ENCODE measurements at places on chromosomes 12 and 14.

GRCh38 chr12:127579446-127579845, 687.5 kb upstream of the TMEM132C start:
- no peak for DNase-seq

DNA sequence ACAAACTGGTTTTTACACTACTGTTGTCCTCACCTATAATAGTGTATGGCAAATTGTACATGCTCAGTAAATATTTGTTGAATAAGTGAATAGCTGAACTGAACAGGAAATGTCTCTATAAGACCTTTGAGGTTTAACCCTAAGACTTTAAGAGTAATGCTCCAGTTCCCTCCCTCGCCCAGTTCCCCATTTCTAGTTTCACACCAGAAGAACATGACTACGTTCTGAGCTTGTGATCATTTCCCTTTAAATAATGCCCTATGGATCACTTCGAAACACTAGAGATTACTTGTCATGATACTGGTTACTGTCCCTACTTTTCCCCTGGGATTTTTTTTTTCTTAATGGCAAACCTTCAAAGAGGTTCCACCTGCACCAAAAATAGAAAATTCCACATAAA, 69.3 kb downstream of the PRKD1 start:
- no peak for DNase-seq

DNA sequence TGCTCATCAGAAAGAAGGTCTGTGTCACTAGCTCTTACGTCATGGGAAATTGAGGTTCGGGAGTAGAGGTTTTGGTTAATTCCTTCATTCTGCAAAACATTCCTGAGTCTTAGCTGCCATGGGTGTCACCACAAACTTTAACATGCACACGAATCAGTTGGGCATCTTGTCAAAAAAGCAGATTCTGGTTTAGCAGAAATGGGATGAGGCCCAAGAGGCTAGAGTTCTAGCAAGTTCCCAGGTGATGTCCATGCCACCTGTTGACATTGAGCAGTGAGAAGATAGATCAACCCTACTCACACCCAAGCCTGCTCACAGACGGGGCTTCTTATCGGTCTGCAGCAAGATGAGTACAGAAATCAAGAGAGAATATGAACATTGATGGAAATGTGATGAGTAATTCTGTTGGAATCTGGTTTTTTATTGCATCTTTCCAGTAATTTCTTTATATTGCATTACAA, 11.7 kb upstream of the RIN3 start:
- DNase-seq: no peak

DNA sequence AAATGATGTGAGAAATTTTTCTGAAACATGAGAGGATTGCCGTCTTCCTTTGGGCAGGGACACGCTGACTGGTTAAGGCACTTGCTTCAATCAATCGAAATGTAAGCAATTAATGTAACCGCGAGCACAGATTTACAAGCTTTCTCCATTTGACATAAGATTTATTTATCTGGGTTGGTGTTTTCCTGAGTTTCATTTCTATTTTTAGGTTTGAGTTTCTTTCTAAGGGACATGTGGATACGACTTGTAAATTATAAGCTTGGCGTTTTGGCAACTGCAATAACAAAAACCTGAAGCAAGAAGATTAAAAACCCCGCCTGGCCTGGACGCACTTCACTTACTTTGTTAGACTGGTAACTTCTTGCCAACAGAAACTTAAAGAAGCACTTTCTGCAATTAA, 20.3 kb upstream of the SINHCAF start:
- no peak for DNase-seq

DNA sequence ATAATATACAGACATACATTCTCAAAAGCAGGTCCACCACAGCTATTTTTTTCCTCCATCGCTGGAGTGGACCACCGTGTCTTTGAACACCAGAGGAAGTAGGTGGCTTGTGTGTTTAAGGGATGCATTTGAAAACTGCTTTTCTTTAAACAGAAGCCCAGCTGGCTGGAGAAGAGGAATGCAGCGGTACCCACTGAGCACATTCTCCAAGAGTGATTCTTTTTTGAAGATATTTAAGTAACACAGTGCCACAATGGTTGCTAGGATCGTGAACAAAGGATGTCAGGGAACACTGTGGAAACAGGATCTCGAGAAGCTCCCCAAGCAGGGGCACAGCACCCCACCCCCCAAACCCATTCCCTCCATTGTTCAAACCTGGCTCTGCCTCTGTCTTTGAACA, 286.6 kb upstream of the PWP1 start:
- DNase-seq: no peak

DNA sequence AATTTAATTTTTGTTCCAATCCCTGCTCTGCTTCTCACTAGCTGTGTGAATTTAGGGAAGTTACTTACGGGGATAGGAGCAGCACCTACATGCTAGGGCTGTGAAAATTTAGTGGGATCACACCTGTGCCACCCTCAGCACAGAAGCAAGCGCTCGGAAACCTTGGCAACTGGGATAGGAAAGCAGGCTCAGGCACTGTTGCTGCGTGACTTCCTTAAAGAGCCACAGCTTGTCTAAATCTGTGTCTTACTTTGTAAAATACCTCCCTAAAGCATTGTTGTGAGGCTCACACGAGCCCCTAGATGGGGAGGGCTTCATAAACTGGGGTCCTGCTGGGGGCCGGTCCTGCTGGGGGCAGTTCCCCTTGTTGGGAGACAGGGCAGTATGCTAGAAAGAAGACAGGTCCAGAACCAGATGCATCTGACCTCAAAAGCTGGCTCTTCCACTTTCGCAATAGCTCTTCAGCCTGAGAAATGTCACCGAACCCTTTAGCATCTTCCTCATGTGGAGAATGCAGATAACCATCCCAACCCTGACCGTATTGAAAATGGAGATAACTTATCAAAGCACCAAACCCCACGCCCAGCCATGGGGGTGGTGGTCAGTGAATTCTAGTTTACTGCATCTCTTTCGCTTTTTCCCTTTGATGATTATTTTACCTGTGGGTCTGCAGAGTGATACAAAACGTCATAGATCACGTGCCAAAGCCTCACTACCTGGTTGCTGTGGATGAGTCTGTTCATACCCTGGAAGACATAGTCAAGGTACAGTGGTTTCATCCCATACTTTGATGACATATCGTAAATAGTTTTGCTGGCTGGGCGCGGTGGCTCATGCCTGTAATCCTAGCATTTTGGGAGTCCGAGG, 54.1 kb downstream of the AK7 start:
- no peak for DNase-seq

DNA sequence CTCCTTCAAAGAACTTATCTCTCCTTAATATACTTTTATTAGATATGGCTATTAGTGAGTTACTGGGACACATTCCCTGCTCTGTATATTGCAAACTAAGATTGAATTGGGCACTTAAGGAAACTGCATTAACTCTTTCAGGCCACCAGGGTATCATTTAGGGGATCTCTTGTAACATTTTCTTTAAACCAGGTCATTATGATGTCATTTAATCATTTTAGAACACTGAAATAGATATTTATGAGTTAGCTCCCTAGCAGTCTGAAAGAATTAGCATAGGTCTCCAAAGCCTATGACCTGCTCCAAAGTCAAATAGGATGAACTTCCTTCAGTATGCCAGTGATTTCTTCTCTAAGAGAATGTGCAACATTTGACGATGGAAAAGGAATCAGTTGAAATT, 506.9 kb downstream of the FOXG1 start:
- DNase-seq: no peak

DNA sequence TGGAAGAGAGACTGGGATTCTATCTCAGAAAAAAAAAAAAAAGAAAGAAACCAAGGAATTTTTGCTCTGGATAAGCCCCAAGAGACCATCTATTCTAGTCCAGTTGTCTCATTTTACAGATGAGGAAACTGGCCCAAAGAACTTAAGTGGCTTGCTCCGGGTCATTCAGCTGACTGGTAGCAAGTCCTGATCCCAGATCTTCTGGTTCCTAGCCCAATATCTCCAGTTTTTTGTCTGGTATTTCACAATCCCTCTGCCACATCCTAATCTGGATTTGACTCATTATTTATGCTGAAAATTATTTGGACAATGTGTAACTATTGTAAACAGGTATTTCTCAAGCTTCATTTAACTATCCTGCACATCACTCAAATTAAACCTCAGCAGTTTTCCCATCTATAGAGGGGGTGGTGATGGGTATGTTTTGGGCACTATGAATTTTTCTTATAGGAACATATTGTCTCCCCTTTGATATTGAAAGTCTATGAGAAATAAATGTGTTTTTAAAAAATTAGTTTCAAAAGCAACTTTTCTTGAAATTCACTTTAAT, 43.4 kb downstream of the PPP2R5E start:
- DNase-seq: no peak

Data from cerebellar cortex (tissue), 1 donor.